ENCODE measurements at places on chromosomes 12 and 14.

- no peak for DNase-seq
Observed at GRCh38 chr14:36524220-36524837, 4.3 kb upstream of the NKX2-1 start.

DNA sequence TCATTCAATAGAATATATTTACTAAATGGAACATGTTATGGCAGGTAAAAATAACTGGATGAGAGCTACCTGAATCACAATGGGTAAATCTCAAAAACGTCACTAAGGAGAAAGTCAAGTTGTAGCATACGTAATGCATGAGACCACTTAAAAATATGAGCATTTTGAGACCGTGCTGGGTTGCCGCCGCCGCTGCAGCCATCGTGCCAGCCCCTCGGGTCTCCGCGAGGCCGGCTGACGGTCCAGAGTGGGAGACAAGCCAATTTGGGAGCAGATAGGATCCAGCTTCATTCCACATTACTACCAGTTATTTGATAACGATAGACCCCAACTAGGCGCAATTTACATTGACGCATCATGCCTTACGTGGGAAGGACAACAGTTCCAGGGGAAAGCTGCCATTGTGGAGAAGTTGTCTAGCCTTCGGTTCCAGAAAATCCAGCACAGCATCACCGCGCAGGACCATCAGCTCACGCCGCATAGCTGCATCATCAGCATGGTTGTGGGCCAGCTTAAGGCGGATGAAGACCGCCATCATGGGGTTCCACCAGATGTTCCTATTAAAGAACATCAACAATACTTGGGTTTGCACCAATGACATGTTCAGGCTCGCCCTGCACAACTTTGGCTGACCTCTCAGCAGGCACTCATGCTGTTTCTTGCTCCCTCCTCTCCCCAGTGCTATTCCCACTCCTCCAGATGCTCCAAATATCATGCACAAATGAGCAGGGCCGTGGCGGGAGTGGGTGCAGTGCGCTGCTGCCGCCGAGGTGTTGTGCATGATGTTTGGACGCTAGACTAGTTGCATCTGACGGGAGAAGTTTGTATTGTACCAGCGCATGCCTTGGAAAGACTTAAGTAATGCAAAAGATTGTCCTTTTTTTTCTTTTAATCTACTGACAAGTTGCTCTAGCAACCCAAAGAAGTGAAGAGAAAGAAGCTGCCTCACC is 6.3 kb upstream of the BRMS1L start:
- DNase-seq, result no peak

- no peak for DNase-seq
Observed at GRCh38 chr14:100049220-100049619, 16.0 kb upstream of the EVL start.

GRCh38 chr14:24332268-24332993 is 2.4 kb downstream of the ADCY4 start:
- DNase-seq, result no peak

- DNase-seq, result no peak
Observed at GRCh38 chr12:8860165-8860961, 37.9 kb downstream of the A2ML1 start.

DNA sequence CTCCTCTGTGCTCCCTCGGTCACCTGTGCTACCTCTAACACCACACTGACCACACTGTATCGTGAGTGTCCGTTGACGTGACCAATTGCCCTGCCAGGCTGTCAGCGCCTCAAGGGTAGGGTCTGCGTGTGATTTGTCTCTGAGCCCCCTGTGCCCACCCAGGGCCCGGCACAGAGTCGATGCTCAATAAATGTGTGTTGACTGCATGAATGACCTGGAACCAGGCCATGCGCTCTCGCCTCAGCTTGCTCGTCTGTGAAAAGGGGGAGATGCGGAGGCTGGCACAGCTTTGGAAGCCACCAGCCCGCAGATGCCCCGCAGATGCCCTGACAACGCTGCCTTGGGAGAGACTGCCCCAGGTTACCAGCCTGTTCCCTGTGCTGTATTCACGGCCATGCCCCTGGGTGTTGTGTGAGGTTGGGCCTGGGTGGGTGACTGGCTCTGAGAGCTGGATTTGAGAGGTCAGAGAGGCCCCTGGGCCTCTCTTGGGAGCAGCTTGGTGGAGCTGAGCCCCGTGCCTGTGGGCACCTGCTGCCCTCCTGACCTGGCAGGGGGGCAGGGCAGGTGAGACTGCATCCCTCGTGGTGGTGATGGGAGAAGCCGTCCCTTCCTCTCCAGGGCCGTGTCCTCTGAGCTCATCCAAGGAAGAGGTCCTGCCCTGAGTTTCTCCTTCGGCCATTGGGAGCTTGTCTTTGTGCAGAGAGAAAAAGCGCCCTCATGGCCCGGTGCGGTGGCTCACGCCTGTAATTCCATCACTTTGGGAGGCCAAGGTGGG is 43.2 kb downstream of the CYP46A1 start:
- no peak for DNase-seq

- DNase-seq, result no peak
Observed at GRCh38 chr12:26044592-26044991, 80.2 kb downstream of the BHLHE41 start.

- DNase-seq, result no peak
Observed at GRCh38 chr12:101781834-101782233, 42.6 kb upstream of the SYCP3 start.

- DNase-seq, result no peak
Observed at GRCh38 chr12:52699960-52700359, 3.4 kb downstream of the KRT77 start.

DNA sequence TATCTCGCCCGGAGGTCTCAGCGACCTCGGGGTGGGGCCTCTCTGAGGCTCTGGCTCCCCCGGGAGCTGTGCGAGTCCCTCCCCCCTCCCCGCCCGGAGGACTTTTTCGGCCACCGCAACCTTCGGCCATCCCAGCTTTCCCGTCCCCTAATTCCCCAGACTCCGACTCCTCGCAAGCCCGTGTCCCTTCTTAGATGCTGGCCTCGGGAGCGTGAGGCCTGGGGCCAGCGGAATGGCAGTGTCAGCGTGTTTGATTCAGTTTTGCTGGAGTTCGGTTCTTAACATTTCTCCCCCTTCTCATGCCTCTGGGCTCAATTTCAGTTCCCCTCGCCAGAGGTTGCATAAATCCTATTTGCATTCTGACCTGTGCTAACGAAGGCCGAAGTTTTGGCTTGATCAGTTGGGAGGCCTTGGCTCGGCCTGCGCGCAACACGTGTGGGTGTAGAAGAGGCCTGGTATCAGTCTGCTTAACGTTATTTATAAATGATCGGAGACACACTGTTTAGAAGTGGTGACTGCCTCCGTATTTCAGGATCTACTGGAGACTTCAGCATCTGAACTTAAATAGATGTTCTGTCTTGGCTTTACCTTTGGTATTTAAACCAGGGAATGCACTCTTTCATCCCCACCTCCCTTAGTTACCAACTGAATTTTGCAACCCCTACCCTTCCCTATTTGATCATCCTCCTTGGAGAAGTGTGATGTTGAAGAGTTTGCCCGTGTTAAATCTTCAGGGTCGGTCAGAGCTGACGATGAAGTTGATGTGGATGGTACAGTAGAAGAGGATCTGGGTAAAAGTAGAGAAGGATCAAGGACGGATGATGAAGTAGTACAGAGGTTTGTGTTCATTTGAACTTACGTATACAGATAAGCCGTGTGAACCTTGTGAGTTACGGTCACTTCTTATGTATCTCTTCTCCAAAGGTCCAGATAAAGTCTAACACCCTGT is 851 bp downstream of the HSP90B1 start:
- no peak for DNase-seq

Data from AG09309 (cell line).